Stimulated activated CD4-positive, alpha-beta T cell treated with anti-CD3 and anti-CD28 coated beads, Interleukin-1b, Interleukin-23, amount 100 ng/mL, for 48 hours (primary cell): ENCODE measurements at places on chromosomes 12 and 14.

DNA sequence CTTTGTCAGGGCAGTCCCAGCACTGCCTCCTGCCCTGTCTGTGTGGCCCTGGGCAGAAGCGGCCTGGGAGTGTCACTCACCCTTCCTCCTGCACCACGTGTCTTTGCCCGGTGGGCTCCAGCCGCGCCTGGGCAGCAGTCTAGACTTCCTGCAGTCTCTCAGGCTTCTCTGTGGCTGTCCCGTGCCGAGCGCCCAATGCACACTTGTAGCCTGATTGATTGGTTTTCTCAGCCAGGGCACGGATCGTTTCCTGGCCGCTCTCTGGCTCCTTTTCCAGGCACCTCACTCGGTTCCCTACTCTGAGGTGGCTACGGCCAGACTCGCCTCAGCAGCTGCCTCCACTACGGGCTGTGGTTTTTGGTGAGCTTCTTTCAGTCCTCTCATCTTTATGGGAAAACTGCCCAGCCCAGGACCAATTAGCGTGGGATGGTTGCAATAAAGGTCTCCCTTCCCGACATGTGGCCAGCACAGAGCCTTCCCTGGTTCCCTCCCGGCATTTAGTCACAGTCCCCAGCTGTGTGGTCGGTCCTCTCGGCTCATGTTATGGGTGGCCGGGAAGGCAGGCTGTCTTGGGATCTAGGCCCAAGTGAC, 133.1 kb downstream of the CACNA1C start:
- DNase-seq = no peak

GRCh38 chr12:79420146-79420618, 270.6 kb downstream of the PAWR start:
- no peak for DNase-seq

- peak; percentile 8 for DNase-seq
These were observed 107.0 kb upstream of the CRY1 start for GRCh38 chr12:107200394-107200793.

DNA sequence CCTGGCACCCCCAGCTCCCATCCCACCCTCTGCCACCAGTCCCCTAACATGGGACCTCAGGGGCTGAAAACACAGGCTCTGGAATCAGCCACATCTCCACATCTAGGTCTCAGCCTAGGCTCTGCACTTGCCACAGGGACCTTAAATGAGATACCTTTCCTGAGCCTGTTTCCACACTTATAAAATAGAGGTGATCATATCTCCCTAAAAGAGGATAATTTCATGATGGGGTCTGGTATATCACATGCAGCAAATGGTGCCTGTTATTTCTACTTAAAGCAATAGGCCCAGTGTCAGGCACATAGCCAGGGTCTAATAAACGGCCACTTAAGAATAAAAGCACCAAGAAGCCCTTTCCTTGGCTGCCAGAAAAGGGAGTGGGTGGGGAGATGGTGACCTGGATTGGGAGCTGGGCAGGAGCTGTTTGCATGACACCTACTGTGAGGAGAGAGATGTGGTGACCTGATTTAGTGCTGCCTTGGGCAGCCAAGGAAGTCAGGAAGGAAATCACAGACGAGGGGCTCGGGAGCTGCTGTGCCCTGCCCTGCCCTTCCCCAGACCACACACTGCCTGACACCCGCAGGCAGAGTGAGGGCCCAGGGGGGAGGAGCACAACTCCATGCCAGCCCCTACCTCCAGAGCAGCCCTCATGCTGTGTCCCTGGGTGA, 71.2 kb downstream of the IRF2BPL start:
- DNase-seq = no peak

DNA sequence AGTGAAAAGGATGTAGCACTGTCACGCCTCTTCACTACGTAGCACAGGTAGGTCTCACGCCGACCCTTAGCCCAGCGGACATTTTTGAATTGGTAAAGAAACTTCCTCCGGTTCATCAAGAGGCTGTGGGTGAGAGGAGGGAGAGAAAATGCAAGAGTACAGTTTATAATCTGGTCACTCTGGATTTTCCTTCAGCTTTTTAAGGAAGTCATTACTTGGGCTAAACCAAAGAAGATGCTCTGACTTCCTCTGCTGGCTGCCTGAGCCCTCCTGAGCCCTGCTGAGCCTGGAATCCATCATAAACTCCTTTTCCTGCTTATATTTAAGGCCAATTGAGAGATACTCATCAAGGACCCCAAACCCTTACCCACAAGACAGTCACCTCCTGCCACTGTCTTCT, 5.8 kb downstream of the AICDA start:
- no peak for DNase-seq
